Cardiac septum (tissue), 1 donor: ENCODE measurements at places on chromosomes 1 and 21. TPM values are rescaled to one million over a fixed set of nuclear protein-coding genes. Genes with fewer than 3 reads are reported as not detected.

DNA sequence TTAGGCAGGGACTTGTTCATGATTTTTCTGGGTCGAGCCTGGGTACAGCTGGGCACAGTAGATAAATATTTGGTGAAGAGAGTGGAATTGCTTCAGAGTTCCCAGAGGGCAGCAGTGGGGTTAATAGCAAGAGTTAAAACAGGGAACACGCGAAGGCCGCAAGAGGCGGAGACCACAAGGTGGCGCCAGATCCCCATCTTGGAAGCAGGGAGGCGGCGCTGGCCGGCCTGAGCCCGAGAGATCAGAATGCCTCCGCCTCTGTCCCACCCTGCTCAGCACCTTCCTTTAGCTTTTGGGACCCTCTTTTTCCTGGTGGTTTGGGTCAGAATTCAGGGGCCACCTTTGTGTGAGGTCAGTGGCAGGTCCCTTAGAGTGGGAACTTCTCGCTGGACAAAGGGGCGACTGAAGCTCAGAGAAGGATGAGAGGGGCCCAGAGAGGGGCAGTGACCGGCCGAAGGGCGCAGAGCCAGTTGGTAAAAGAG, 6.5 kb upstream of the PADI2 start:
- DNase-seq: peak; percentile 95

DNA sequence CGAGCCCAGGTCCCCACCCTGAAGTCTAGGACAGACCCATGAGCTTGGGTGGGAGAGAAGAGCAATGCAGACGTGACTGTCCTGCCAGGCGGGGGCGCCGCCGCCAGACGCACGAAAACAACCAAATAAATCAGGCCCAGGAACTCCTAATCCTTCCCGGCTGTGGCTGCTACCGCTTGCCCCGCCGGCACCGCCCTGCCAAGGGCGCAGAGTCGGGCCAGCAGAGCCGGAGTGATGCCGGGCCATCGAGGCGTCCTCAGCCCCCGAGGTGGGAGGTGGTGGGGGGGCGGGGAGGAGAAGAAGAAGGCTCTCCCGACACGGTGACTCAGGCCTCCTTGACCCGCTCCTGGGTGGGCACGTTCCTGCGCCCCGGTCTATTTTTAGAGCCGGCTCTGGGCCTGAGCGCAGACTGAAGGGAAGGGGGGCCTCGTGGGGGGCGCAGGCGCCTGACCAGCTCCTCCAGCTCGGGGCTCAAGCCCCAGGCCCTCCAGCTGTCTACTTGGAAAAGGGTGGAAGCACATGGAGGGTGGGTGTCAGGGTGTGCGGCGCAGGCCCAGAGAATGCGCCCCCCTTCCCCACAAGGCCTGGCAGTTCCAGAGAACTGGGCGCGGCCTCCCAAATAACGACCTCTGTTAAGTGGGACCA, 10.7 kb upstream of the COL16A1 start:
- peak; percentile 86 for DNase-seq

GRCh38 chr1:55670331-55671082, 455.3 kb upstream of the USP24 start:
- DNase-seq: no peak

KPNA6 gene
- 81.4 TPM for total RNA-seq

GRCh38 chr21:45747233-45747766, 103.8 kb downstream of the PCBP3 start:
- no peak for DNase-seq

DNA sequence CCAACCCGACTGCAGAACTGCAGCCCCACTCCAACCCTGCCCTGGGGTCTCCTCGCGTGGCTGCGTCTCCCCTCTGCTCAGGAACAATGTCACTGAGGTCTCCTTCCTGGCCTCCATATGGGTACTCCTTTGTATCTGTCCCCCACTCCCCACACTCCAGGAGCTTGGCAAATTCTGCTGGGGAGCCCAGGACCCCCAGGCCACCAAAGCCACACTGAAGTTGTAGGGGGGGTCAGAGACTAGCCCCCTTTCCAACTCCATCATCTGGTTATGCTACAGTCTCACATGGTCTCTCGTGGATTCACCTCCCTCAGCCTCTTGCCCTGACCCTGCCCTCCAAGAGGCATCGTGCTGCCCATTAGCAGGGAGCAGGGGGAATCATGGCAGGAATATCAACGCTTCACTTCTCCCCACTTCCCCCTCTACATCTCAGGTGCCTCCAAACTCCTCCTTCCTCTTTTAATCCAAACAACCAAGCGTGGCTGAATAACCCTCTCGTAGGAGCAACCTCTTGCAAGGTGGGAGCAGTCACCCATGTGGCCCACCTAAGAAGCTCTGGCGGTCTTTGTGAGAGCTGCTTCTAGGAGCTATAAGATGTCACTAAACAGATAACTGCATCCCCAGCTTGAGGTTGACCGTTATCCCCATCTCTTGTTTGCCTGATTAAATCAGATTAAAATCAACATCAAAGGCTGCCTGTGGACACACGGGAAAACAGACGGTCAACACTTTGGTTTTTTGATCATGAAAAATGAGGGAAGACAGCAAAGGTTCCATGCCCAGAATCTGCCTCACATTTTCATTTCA, 86.4 kb downstream of the MIS18A start:
- DNase-seq: no peak
